ENCODE measurements at places on chromosomes 12 and 14.

GRCh38 chr12:84842406-84843013 is 70.1 kb downstream of the SLC6A15 start:
- no peak for DNase-seq

GRCh38 chr12:115210533-115211252 is 526.7 kb upstream of the TBX3 start:
- DNase-seq: no peak

- DNase-seq: no peak
Observed at GRCh38 chr14:100376751-100377171, 53.6 kb downstream of the SLC25A47 start.

DNA sequence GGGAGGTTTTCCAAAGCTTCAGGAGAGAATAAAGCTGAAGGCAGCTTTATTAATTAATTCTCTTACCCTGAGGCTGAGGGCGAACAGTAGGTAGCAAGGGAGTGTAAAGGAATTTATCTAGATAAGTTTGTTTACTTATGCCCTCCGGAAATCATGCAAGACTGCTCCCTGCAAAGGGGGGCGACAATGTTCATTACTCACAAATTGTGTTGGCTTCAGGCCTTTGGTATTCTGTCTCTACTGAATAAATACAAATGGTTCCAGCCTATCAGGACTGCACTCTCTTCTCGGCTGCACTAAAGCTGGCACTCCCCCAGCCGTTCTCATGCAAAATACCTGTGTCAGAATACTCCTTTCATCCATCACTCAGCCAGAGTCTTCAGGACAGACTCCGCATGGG is 120.8 kb downstream of the PPHLN1 start:
- no peak for DNase-seq

DNA sequence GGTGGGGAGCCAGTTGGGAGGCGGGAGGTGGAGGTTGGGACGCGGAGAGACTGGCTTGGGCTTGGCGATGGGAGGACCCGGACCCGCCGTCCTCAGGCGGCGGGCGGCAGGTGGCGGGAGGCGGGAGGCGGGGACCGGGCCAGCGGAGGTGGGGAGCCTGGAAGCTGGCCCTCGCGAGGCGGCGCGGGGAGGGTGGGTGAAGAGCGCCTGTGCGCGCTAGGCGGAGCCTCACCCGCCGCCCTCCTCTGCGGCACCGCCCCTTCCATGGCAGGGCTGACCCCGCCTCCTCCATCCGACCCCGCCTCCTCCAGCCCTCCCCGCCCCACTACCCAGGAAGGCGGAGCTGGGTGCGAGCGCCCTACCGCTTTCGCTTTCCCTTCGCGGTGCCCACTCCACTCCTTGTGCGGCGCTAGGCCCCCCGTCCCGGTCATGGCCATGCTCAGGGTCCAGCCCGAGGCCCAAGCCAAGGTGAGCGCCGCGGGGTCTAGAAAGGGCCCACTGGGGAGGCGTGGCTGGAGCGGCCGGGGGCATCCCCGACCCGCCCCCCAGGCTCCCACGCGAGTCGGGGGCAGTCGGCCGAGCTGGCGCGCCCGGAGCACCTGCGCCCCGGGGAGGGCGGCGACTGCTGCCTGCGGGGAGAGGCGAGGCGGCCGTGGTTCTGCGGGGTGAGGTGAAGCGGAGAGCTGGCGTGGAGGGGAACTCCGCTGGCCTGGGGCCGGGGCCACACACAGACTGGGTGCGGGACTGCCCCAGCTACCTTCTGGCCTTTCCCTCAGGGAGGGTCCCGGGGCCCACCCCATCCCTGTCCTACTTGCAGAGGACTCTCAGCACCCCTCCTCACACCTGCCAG is at the start of gene PSME1:
Gene PSME1, plus strand, starts transcription at position 361 of the 850 bp plus-strand sequence. Its CDS starts 69 bp downstream, at position 430.
- DNase-seq: peak; percentile 98

DNA sequence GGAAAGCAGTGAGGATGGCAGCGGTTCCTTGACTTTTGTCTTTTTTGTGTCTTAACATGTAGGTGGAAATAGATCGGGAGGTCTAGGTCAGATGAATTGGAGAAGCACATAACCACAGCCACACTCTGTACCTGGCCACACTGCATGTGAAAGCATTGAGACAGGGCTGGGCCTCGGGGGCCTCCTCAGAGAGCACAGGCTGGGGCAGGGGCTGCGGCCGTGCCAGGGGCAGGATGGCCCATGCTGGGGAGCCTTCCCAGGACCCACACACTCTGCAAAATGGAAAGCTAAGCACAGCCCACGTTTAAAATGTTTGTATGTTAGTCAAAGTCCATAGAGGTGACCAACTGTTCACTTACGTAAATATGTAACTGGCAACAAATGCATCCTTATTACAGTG is 76.7 kb downstream of the PIWIL1 start:
- no peak for DNase-seq

GRCh38 chr14:66135831-66136230 is 350.3 kb upstream of the CCDC196 start:
- DNase-seq: no peak

- no peak for DNase-seq
Observed at GRCh38 chr12:67716817-67717216, 68.3 kb downstream of the DYRK2 start.

- DNase-seq: no peak
Observed at GRCh38 chr12:101764051-101764792, 25.0 kb upstream of the SYCP3 start.

GRCh38 chr12:9668161-9669018 is 1.1 kb upstream of the CLEC2D start:
- DNase-seq: no peak

DNA sequence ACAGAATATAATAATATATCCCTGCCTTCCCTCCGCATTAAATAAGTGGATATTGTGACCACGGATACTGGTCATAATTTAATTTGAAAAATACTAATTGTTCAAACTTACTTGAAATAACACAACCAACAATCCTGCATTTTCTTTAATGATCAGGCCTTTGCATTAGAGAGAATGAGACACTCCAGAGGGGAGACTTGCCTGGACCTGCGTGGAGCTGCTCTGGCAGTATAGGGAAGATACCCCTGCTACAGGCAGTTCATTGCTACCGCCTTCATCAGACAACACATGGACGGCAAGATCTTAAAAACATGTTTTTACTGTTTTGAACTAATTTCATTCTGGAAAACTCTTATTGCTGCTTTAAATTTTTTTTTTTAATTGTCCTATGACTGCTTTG is 211.0 kb upstream of the FAR2 start:
- no peak for DNase-seq

GRCh38 chr12:53452159-53453077 is 516 bp downstream of the PCBP2 start:
- DNase-seq: peak; percentile 96

- no peak for DNase-seq
Observed at GRCh38 chr12:88299567-88300101, 157.5 kb downstream of the TMTC3 start.

DNA sequence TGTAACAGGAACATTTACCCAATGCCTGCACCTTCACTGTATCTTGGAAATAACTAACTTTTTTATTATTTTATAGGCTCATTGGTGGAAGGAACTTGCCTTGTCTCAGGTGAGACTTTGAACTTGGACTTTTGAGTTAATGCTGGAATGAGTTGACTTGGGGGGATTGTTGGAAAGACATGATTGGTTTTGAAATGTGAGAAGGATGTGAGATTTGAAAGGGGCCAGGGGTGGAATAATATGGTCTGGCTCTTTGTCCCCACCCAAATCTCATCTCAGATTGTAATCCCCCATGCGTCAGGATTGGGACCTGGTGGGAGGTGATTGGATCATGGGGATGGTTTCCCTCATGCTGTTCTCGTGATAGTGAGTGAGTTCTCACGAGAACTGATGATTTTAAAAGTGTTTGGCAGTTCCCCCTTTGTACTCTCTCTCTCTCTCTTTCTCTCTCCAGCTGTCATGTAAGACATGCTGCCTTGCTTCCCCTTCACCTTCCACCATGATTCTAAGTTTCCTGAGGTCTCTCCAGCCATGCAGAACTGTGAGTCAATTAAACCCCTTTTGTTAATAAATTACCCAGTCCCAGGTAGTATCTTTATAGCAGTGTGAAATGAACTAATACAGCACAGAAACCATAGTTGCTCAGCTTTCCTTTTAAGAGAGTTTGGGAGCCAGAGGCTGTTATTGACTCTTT is 244.1 kb downstream of the BTG1 start:
- no peak for DNase-seq

- DNase-seq: no peak
Observed at GRCh38 chr12:15163030-15163976, 57.9 kb downstream of the RERG start.

- DNase-seq: no peak
Observed at GRCh38 chr12:38898001-38898684, 7.2 kb downstream of the CPNE8 start.

- DNase-seq: no peak
Observed at GRCh38 chr12:22709292-22709691, 84.3 kb downstream of the ETNK1 start.

- no peak for DNase-seq
Observed at GRCh38 chr12:1595690-1596347, 1.4 kb upstream of the FBXL14 start.

GRCh38 chr12:93140801-93141200 is 211.7 kb upstream of the EEA1 start:
- DNase-seq: no peak

DNA sequence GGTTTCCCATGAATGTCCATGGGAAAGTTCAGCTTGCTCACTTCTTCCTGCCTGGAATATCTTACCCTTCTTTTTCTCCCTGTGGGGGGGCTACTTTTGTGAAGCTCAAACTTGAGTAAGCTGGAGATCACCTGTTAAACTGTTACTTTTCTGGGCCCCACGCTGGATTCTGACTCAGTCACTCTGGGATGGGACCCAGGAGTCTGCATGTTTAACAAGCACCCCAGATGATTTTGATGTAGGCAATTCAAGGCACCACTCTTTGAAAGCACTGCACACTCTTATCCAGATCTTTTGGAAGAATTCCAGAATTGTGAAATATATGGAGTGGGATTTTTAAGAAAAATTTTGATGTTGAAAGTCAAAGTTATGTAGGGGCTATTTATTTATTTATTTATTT is 46.3 kb upstream of the IGF1 start:
- no peak for DNase-seq

GRCh38 chr12:31991146-31991545 is 31.9 kb downstream of the RESF1 start:
- no peak for DNase-seq

- DNase-seq: no peak
Observed at GRCh38 chr12:24127919-24128721, 178.7 kb upstream of the SOX5 start.

GRCh38 chr14:61003571-61003970 is 22.5 kb downstream of the SLC38A6 start:
- no peak for DNase-seq

GRCh38 chr14:55301437-55302121 is 30.4 kb downstream of the FBXO34 start:
- no peak for DNase-seq

- peak; percentile 5 for DNase-seq
Observed at GRCh38 chr12:26691234-26691970, 141.6 kb downstream of the ITPR2 start.

DNA sequence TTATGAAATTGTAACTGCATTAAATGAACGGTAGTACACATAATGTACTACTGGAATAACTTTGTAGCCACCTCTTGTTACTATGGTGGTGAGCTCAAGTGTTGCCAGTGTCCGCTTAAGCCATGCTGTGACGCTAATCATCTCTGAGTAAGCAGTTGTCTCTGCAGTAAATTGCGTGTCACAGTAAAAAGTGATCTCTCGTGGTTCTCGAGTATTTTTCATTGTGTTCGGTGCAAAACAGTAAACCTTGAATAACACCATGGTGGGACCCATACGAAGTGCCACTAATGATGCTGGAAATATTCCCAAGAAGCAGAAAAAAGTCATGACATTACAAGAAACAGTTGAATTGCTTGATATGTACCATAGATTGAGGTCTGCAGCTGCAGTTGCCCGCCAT is 524.8 kb downstream of the SOX5 start:
- no peak for DNase-seq

- DNase-seq: no peak
Observed at GRCh38 chr14:97602438-97603117, 805.4 kb downstream of the VRK1 start.

- DNase-seq: no peak
Observed at GRCh38 chr14:92033433-92033832, 6.4 kb downstream of the TRIP11 start.

DNA sequence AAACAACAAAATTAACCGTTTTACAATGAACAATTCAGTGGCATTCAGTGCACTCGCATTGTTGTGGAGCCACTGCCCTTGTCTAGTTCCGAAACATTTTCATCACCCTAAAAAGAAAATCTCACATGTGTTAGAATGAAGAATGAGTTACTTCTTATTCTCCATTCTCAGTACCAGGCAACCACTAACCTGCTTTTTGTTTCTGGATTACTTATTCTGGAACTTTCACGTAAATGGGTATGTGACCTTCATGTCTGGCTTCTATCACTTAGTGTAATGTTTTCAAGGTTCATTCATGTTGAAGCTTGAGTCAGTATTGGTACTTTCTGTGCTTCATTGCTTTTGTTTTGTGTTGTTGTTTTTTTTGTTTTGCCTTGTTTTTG is 15.6 kb downstream of the RCOR1 start:
- no peak for DNase-seq

DNA sequence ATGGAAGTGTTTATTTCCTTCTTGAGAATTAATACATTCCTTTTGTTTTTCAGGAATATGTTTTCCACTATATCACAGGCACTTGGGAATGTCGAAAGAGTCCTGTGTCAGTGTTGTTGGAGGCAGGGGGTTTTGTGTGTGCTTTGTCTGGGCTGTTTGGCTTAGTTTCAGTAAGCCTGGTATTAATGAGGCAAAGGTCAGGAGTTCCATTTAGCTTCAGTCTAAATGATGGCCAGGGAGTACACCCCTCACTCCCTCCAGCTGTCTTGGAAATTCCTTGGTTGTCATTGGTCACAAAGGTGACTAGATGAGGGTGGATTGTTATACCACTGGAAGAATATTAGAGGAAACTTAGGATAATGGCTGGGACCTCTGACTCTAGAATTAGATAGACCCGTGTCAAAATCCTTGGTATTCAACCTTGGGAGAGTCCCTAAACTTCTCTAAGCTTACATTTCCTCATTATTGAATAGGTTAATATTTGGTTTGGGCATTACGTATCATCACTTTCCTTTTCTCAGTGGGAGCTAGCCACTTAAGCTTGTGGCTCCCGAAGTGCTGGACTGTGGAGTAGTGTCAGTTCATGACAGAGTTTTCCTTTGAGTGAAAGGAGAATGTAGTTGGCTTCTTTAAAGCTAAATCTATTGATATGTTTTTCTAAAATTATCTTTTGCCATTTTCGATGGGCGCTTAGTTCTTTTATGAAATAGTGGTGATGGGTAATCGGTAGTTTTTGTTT is 5.2 kb downstream of the FRS2 start:
- DNase-seq: no peak
